Activated T-helper 1 cell treated with anti-CD3 and anti-CD28 coated beads, Interleukin-12 subunit alpha, Interleukin-12 subunit beta, Interleukin-2, Interleukin-4 antibody, amounts not matched to agents 30 ng/mL and 10 ng/mL and 1 ng/mL, durations not matched to agents 14 hours and 24 hours and 36 hours (primary cell): ENCODE measurements at places on chromosomes 2 and 18. TPM values are rescaled to one million over a fixed set of nuclear protein-coding genes. Genes with fewer than 3 reads are reported as not detected.

- DNase-seq: no peak
Observed at GRCh38 chr18:74946646-74947375, 262.1 kb downstream of the PTGR3 start.

- DNase-seq: no peak
Observed at GRCh38 chr18:77597726-77598125, 348.1 kb downstream of the GALR1 start.

METTL5 gene
- total RNA-seq: 92.0 and 92.1 TPM in 2 replicates

GRCh38 chr18:2337552-2338141, 233.7 kb downstream of the METTL4 start:
- DNase-seq: peak; percentile 1

GRCh38 chr2:71938108-71938507, 209.6 kb downstream of the CYP26B1 start:
- DNase-seq: no peak

DPYSL5 gene
- total RNA-seq: 0.23 TPM in 1 of 2 replicates, not detected in the other

- DNase-seq: no peak
Observed at GRCh38 chr2:37013315-37013641, 46.9 kb upstream of the STRN start.

NT5DC4 gene
- total RNA-seq: not detected in 2 replicates

MBOAT2 gene
- total RNA-seq: 2.9 and 4.5 TPM in 2 replicates

HDAC4 gene
- 41.3 and 42.1 TPM in 2 replicates for total RNA-seq

- no peak for DNase-seq
Observed at GRCh38 chr2:121178730-121179129, 106.3 kb downstream of the TFCP2L1 start.

DNA sequence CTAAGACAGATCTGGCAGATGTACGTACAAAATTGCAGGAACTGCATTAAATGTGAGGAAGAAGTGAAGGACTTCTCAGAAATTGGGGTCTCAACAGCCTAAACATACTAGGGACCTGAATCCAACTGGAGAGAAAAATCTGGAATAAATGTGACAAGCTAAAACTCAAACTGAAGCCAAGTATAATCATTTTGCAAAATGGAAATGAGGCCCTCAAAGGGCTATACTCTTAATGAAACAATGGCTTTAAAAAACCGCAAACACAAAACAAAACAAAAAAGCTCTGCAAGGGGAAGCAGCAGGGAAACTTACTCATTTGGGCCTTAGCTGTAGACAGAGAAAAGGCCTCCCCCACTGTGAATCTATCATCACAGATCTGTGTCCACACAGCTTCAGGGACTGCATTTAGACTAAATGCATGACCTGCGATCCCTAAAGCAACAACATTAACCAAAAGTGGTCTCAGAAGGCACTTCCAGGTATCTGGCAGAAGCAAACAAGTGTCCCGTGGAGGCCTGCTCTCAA, 63.2 kb downstream of the CCBE1 start:
- DNase-seq: no peak

GRCh38 chr18:75170916-75171315, 38.0 kb downstream of the PTGR3 start:
- no peak for DNase-seq

OSR1 gene
- not detected in 2 replicates for total RNA-seq

EPC2 gene
- total RNA-seq: 36.2 and 36.9 TPM in 2 replicates

GRCh38 chr2:223494496-223494895, 107.7 kb downstream of the SCG2 start:
- DNase-seq: no peak

CPO gene
- not detected in 2 replicates for total RNA-seq
